Activated CD4-positive, alpha-beta T cell treated with anti-CD3 and anti-CD28 coated beads for 4 hours (primary cell): ENCODE measurements at places on chromosomes 5 and 9.
A peak's percentile ranks its signal among the peaks of the same experiment; 100 is the strongest.

GRCh38 chr5:157476702-157477408 lies 16.8 kb downstream of the NIPAL4 start:
- DNase-seq = no peak

GRCh38 chr9:5773324-5773999 lies 59.5 kb downstream of the ERMP1 start:
- no peak for DNase-seq

DNA sequence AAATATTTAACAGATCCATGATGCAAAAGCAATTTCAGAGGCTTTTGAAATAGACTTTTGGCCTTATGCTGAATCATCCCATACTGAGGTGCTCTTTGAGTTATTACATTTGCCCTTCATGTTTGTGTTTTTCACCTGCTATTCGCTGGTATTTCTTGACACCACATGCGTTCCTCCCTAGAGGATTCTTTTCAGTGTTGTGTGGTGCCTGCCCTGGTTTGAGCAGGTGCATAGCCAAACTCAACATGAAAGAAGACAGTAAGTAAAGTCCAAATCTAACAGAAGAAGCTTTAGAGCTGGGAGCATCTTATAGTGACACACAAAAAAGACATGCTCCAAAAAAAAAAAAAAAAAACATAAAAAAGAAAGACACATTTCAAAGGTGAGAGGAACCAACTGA lies 796.3 kb downstream of the SEMA5A start:
- DNase-seq = no peak

GRCh38 chr5:173454736-173455598 lies 126.8 kb upstream of the STC2 start:
- DNase-seq = no peak

GRCh38 chr9:136075134-136075841 lies 19.8 kb downstream of the NACC2 start:
- no peak for DNase-seq

- DNase-seq = no peak
Observed at GRCh38 chr9:12748016-12748415, 26.8 kb upstream of the LURAP1L start.

DNA sequence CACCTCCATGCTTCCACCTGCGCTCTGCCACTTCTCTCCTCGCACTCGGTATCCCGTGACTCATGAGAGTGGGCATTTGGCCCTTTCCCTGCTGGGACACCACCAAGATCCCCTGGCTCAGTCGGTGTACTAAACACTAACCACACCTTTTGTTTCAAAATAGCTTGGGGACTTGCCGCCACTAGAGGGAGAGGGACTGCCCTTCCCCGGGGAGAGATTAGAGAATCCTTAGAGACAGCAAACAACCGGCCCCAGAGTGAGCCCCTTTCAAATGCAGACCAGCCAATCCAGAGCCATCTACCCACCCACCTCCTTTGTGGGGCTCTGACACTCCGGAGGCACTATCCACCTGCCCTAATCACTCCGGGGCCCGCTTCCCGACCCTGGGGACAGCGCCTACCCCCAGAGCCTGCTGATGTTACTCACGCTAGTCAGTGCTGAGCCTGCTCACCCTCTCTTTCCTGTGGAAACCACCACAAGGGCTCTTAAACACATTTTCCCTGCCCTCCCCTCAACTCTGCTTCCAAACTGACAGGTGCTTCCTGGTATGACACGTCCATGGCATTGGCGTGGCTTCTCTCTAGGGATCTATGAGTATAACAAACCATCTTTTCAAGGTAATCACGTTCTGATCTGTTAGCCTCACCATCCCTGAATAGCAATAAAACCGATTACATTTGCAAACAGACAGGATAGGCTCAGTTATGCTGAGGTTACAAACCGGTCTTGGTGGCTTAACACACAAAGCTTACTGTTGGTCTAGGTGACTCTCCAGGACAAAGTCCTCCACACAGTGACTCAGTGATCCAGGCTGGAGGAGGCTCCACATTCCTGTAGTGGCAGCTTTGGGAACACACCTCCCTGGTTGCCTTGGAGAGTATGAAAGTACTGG lies 180.1 kb upstream of the MVB12B start:
- peak; percentile 2 for DNase-seq

GRCh38 chr9:105046907-105047741 lies 119.2 kb upstream of the ABCA1 start:
- no peak for DNase-seq

GRCh38 chr5:56278335-56278753 lies 45.2 kb upstream of the ANKRD55 start:
- DNase-seq = no peak

DNA sequence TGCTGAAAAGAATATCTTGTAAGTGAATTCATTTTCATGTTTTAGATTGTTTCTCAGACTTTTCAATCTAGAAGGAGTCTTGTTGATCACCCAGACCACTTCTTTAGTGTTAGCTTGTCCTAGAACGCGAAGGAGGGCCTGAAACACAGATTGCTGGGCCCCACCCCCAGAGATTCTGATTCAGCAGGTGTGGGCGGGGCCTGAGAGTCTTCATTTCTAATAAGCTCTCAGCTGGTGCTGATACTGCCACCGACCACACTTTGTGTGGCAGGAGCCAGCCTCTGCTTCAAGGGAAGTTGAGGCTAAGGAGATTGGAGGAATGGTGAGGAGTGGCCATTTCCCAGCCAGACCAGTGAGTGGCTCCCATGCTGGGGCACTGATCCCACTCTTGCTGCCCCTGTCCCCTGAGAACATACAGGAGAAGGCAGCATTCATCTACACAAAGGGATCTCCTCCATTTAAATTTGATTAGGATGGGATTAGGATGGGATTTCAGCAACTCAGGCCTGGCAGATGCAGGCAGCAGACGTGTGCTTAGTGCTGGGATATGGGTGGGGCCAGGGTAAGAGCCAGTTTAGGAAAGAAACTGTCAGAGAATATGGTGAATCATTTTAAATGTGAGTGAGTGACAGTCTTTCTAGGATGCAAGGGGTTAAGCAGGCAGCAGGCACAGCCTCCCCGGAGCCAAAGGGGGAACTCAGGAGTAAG lies 35.9 kb downstream of the ZNF618 start:
- no peak for DNase-seq

DNA sequence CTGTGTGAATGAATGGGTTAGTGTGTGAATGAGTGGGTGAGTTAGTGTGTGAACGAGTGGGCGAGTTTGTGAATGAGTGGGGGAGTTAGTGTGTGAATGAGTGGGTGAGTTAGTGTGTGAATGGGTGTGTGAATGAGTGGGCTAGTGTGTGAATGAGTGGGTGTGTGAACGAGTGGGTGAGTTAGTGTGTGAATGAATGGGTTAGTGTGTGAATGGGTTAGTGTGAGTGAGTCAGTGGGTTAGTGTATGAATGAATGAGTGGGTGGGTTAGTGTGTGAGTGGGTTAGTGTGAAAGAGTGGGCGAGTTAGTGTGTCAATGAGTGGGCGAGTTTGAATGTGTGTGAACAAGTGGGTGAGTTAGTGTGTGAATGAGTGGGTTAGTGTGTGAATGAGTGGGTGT lies 35.5 kb downstream of the NKD2 start:
- DNase-seq = no peak

DNA sequence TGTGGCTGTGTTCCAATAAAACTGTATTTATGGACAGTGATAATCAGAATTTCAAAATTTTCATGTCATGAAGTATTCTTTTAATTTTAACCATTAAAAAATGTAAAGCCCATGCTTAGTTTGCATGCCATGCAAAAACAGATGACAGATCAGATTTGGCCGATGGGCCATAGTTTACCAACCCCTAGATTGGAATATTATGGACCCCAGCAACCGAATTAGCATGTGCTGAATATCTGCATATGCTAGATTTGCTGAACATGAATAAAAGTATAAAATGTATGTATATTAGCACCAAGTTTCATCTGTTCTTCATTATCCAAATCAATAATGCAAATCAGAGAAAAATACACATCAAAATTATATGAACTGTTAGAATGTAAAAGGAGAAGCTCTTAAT lies 158.5 kb upstream of the PPP1R2B start:
- DNase-seq = no peak

DNA sequence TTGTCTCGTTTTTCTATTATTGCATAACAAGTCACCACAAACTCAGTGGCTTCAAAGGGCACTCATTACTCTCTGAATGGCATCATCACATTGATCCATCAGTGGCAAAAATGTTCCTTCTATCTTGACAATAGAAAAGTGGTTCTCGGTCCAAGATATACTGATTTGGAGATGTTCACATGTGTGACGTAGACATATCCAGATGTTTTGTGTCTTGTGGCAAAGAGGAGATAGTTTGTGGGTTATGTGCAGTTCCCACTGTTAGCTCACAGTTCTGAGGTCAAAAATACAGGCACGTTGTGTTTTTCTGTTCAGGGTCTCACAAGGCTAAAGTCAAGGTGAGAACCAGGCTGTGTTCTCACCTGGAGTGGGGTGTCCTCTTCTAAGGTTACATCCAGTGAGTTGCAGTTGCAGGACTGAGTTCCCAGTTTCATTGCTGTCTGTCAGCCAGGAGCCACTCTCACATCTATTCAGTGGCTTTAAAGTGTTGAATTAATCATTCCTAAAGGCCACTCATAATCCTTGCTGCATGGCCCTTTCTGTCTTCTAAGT lies 55.3 kb downstream of the GAS1 start:
- no peak for DNase-seq

GRCh38 chr9:134662143-134662876 lies 20.7 kb downstream of the COL5A1 start:
- DNase-seq = no peak

GRCh38 chr5:72280581-72281069 lies 39.4 kb downstream of the MRPS27 start:
- DNase-seq = no peak

- no peak for DNase-seq
Observed at GRCh38 chr5:170117736-170118135, 12.0 kb downstream of the FOXI1 start.

DNA sequence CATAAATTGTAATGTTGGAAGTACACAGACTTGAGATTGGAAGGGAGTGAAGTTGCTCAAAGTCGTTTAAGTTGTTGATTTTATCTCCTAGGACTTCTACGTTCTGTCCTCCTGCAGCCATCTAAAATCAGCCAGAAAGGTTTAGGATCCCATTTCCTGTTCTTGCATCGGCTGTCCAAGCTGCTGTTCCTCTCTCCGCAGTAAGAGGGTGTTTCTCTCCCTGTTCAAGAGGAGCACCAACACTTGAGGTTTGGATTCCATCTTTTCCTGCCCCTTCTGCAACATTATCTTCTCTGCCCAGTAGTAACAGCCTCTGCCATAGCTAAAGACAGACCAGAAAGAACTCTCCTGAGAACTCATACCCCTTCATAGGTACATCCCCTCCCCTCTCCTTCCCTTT lies 373.4 kb downstream of the GADD45G start:
- DNase-seq = no peak

DNA sequence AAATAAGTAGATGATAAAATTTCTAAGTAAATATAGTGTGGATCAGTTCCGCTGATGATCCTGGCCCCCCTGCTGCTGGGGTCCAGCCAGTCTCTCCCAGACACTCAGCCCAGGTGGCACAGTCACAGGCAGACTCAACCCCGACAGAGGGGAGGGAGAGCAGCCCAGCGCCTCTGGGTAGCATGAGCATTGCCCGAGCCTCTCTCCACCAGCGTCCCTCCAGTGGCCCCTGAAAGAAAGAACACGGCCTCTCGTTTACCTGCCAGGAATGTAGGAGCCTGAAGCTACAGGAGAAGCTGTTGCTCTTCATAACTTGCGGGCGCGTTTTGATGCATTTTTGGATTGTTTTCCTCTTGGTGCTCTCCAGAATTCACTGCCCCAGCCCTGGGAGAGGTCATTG lies 68.8 kb upstream of the ICE1 start:
- DNase-seq = no peak

- no peak for DNase-seq
Observed at GRCh38 chr9:93357649-93358048, 93.8 kb upstream of the FAM120A start.

DNA sequence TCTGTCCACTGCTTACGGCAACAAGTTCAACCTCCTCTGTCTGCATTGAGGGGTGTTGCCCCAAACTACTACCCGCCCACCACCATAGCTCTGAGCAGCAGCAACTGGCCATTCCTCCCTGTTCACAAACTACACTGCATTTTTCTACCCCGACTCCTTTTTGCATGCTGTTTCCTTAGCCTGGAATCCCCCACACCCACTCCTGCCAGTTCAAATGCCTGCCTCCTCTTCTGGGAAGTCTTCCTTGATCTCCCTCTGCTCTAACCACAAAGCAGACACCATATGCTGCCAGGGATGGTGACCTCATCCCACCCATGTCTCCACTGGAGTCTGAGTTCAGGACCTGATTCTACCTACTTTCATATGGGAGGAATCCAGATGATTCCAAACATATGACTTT lies 13.3 kb downstream of the ALDH1B1 start:
- DNase-seq = no peak

DNA sequence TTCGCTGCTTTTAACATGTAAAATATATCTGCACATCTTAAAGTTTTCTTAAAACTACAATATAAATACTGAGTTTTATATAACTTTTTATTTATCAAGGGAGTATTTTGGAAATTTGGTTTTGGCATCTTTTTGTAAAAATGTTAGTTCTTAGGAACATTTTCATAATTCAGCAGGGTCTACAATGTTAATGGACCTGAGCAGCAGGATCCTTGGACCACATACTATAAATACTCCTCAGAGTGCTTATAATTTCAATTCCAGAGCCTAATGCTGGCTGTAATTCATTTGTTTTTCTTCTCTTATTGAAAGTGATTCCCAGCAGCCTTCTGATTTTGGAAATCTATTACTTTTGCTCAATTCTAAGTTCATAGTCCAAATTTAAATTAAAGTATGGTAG lies 1216.2 kb downstream of the MAT2B start:
- no peak for DNase-seq

- no peak for DNase-seq
Observed at GRCh38 chr5:122515709-122516431, 203.8 kb downstream of the SNCAIP start.

DNA sequence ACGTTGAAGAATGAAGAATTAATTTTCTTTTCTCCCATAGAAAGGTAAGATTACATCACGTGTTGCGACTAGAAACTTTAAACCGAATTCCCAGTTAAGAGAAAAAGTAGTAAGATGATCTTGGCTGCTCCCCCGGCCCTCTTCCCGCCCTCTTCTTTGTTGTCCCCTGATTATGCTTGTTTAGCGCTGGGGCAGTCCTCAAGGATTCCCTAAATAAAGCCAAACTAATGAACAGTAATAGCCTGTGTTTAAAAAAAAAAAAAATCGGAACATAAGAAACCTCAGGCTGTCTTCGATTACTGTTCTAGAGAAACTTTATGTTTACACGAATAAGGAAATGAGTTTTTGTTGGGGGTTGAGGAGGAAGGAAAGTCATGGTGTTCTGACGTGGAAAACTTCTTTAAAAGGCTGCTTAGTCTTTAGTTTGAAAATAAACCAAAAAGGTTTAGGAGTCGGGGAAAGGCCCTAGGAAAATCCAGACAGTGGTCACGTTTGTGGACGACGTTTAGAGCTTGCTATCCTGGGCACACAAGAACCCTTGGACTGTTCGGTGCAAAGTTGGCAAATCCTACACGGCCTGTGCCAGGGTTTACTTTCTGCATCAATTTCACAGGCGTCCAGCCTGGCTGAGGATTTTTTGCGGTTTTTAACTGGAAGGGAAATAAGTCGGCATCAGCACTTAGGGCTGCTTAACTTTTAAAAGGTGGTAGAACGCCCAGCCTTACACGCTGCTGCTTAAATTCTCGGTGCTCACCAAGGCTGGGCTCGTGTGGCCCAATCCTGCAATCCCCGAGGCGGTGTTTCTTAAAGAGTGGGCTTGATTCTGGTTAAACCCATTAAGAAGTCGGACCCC lies 1.1 kb upstream of the MAT2B start:
- peak; percentile 38 for DNase-seq

- DNase-seq = no peak
Observed at GRCh38 chr5:124957063-124957462, 210.6 kb upstream of the ZNF608 start.
